Vein endothelial cell (primary cell): ENCODE measurements at places on chromosomes 3 and 15. TPM values are rescaled to one million over a fixed set of nuclear protein-coding genes. Genes with fewer than 3 reads are reported as not detected.

Gene PRICKLE2
- 2.0 and 3.8 TPM in 2 replicates for total RNA-seq

Gene PLSCR1
- 68.9 and 70.8 TPM in 2 replicates for total RNA-seq

Gene SGO1
- total RNA-seq = 4.6 and 7.1 TPM in 2 replicates

Gene ADAMTSL3
- under 0.01 and 0.38 TPM in 2 replicates for total RNA-seq

Gene HES1
- total RNA-seq = 48.1 and 64.3 TPM in 2 replicates

Gene MANF
- 81.5 and 106 TPM in 2 replicates for total RNA-seq

Gene ST6GAL1
- total RNA-seq = 84.9 and 106 TPM in 2 replicates

Gene SLC9A9
- 0.98 and 1.4 TPM in 2 replicates for total RNA-seq

Gene ASB14
- not detected in 2 replicates for total RNA-seq

Gene MTHFS
- 10.1 and 10.2 TPM in 2 replicates for total RNA-seq

Gene LRRN1
- not detected in 2 replicates for total RNA-seq

Gene MINAR1
- 1.2 and 2.6 TPM in 2 replicates for total RNA-seq

Gene BMF
- 3.1 and 4.6 TPM in 2 replicates for total RNA-seq

Gene SCG5
- 0.57 and 2.0 TPM in 2 replicates for total RNA-seq

Gene GRIP2
- not detected in 2 replicates for total RNA-seq

Gene TNFAIP8L3
- total RNA-seq = 74.1 and 83.4 TPM in 2 replicates

Gene DUOXA2
- total RNA-seq = not detected in 2 replicates

Gene MBD4
- 24.8 and 27.8 TPM in 2 replicates for total RNA-seq

Gene NLGN1
- 11.4 and 23.0 TPM in 2 replicates for total RNA-seq

Gene EPHA3
- under 0.01 TPM in 1 of 2 replicates, not detected in the other for total RNA-seq

Gene RUVBL1
- 51.3 and 70.3 TPM in 2 replicates for total RNA-seq

Gene SNTN
- total RNA-seq = not detected in 2 replicates

Gene NR1I2
- 0.38 TPM in 1 of 2 replicates, not detected in the other for total RNA-seq

Gene TLR9
- total RNA-seq = under 0.01 TPM in 1 of 2 replicates, not detected in the other

Gene SEMA5B
- under 0.01 TPM in 1 of 2 replicates, not detected in the other for total RNA-seq

Gene ROBO2
- under 0.01 TPM in 1 of 2 replicates, not detected in the other for total RNA-seq
